ENCODE measurements at places on chromosomes 1 and 21. TPM values are rescaled to one million over a fixed set of nuclear protein-coding genes. Genes with fewer than 3 reads are reported as not detected.

GCLM gene
- polyA plus RNA-seq = 10.4 TPM

PATJ gene
- 35.3 TPM for polyA plus RNA-seq

C1orf210 gene
- polyA plus RNA-seq = 9.3 TPM

LEPROT gene
- 24.9 TPM for polyA plus RNA-seq

LCE1B gene
- polyA plus RNA-seq = not detected

LCE2B gene
- polyA plus RNA-seq = not detected

GART gene
- polyA plus RNA-seq = 87.6 TPM
